ENCODE measurements at places on chromosomes 5 and 9.

DNA sequence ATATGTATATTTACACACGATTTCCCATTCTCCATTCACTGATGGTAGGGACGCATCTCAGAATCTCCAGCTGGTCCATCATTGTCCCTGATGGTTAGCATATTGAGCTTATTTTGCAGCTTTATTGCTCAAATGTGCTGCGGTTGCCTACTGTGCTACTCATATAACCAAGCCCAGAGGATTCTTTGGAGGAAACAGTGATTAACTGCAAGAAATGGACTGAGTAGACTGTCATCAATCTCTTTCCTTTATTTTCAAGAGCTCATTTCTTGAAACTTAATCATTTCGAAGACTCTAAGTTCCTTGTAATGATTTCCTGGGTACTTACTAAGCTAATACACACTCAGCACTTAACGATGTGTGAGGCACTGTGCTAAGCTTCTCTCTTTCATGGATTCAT, 119.0 kb downstream of the MAT2B start:
- no peak for DNase-seq

DNA sequence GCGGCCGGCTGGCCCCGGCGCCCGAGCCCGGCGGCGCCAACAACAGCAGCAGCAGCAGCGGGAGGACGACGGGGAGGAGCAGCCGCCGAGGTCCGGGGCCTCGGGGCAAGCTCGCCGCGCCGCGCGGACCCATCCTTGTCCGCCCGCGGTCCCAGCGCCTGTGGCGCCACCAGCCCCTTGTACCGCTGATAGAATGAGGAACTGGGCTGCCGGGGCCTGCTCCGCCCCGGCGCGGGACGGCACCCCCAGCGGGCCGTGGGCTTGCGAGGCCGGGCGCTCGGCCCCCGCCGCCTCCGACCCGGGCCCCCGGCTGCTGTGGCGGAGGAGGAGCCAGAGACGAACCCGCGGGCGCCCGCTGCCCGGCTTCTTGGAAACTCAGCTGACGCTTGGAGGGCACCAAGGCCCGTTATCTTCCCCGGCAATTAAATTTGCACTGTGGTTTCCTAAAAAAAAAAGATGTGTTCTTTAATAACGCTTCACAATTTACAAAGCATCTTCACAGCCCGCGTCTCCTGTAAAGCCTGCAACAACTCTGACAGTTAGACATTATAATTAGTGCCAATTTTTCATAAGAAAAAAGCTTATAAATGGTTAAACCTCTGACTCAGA, at the start of gene ARSB:
ARSB (minus strand) TSS at position 195 of the 609 bp plus-strand sequence; CDS start at position 133, 62 bp downstream.
- DNase-seq = peak; percentile 25

DNA sequence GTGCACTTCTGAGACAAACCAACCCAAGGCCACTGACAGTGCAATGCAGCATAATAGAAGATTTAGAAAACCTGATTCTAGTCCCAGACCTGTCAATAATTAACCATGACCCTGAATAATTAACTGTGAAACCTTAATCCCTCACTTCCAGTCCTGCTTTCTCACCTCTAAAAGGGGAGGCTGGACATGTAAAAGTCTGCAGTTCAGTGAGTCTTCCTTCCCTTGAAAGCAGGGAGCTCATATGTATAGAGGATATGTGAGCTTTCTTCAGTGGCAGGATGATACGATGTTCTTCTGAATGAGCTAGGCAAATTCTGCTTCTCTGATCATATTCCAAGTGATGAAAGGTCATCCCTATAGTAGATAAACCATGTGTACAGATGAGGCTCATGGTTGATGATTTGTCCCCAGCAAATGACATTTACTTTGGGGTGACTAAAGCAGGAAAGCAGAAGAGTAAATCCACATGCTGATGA, 2.9 kb downstream of the KCNV2 start:
- no peak for DNase-seq

- DNase-seq = no peak
These were observed 4.0 kb downstream of the GADD45G start for GRCh38 chr9:89608641-89609335.

DNA sequence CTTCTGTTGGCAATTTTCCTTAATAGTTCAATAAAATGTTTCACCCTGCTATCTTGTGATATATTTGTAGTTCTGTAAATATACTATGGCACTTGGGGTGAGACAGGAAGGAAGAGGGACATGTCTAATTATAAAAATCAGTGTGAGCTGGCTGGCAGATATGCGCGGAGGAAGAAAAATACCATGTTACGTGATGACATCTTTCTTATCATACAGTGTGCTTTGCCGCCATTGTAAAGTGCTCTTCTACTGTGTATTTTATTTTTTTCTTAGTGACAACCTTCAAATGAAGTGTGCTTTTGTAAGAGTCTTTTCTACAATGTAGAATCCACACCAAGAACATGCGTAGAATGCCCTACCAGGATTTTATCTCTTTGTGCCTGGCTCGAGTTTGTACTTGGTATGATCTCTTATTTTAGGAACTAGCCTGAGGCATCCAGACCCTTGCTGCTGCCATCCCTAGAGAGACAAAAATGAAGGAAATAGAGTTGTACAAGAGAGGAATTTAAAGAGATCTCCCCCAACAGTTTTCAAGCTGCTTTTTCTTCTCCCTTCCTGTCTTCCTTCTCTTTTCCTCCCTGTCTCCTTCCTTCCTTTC, 46.7 kb upstream of the RIOK2 start:
- no peak for DNase-seq

GRCh38 chr5:92424785-92425426, 1041.8 kb upstream of the ARRDC3 start:
- no peak for DNase-seq

DNA sequence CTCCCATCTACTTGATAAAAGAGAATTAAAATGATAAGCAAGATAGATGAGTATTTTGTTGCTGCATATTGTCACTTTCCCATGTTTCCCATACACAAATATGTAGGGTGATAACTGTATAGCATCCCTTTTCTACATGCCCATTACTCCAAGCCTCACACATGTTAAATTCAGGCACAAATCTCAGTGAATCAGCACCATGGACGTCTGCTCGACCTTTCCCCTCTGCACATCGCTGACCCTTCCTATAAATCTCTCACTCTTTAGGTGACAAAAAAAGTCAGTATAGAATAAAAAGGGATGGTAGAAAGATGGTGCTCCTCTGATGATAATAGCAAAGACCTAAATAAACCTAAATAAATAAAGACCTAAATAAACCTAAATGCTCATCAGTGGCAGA, 1097.7 kb upstream of the C9orf72 start:
- DNase-seq = no peak

DNA sequence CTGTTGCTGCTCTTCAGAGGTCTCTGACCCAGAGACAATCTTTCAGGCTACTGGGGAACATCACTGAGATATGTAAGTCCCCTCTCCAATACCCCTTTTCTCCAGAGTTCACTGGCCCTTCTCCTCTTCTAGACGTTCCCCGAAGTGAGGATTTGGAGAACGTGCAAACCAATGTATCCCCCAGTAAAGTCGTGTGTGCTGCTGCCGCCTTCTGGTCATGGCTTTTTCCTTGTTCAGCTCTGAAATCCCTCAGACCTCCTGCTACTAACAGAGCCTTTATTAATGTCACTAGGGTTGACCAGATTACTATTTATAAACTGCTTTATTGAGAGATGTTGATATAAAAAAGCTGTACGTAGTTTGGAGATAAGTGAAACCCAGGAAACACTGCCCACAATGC, 1028.6 kb downstream of the CDH9 start:
- no peak for DNase-seq

DNA sequence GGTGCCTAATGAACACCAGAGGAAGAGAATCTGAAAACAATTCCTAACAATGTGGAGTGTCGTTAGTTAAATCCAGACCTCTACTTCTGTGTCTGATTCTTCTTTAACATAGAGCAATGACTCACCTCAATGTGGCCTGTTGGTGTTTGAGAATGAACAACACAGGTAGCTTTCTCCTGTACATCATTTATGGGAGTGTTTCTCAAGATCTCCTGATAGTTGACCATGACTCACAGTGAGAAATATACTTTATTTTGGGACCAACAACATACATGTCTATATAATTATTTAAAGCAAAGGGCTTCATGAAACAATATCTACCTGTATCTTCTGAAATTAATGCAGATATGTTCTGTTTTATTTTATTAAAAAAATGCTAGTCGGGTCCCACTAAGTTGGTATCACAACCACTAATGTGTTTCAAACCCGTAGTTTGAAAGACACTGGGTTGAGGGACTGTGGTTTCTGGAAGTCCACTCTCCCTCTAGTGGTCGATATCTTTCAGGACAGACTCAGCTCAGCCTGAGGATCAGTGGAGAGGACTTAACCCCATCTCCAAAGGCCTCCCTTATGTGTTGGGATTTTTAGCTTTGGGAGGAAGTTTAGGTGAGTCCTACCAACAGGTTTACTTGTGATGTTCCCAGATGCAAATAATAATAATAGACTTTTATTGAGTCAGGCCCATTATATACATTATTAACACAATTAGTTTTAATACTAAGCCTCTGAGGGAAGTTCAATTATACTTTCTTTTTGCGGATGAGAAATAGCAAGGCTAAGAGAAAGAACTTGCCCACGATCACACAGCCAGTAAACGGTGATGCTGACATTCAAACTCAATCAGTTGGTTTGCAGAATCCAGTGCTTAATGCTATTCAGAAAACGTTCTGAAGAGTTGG, 70.0 kb upstream of the KLF9 start:
- DNase-seq = no peak

GRCh38 chr9:15856591-15856990, 303.7 kb downstream of the CCDC171 start:
- no peak for DNase-seq

DNA sequence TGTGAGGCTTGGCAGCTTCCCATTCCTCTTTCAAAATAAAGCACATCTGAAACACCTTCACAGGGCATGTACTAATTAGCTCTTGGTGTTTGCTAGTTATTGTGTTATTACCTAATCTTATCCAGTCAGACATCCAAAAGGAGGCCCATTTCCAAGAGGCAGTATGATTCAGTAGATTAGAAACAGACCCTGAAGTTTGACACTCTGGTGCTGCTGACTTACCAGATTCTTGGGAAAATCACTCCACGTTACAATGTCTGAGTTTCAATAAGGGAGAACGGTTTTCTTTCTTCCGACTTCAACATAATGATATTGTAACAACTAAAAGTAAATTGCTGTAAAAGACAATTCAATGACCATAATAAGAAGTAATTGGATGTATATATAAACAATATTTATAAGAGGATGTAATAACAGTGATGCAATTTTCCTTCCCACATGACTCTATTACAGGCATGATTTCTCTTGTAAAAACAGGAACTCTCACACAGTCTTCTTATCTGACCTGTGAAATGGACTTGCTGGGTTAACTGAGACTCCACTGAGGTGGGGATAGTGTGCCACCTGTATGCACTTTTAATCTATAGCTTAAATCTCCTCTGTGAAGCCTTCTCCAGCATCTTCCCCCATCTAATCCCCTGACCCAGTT, 181.3 kb upstream of the ELL2 start:
- no peak for DNase-seq

DNA sequence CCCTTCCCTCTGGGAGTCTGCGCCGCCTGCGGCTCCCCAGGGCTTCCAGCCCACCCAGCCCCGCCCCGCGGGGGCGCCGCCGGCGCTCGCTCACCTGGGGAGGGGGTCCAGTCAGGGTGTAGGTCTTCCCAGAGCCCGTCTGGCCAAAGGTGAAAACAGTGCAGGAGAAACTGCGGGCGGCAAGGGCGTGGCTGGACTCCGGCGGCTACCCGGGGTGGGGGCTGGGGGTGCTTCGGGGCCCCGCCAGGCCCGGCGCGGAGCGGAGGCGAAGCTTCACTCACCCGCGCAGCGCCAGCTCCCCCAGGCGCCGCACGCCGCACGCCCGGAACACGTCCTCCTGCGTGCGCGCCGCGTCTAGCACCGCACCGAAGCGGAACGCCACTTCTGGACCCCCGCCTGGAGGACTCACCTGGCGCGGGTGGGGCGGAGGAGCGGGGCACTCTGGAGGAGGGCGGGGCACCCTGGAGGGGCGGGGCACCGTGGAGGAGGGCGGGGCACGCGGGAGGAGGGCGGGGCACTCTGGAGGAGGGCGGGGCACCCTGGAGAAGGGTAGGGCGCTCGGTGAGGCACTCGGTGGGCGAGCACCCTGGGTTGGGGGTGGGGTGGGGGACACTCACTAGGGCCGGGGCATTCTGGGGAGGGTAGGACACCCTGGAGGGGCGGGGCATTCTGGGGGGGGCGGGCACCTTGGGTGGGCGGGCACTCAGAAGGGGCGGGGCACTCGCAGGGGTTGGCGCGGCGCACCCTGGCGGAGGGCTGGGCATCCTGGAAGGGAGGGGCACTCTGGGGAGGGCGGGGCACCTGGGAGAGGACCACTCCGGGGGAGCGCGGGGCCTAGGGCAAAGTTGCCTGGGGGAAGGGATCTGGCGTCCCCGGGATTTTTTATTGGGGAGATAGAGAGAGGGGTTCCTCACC, 814 bp downstream of the KIF12 start:
- DNase-seq = no peak

GRCh38 chr5:81779125-81779915, 28.4 kb upstream of the SSBP2 start:
- DNase-seq = peak; percentile 8

DNA sequence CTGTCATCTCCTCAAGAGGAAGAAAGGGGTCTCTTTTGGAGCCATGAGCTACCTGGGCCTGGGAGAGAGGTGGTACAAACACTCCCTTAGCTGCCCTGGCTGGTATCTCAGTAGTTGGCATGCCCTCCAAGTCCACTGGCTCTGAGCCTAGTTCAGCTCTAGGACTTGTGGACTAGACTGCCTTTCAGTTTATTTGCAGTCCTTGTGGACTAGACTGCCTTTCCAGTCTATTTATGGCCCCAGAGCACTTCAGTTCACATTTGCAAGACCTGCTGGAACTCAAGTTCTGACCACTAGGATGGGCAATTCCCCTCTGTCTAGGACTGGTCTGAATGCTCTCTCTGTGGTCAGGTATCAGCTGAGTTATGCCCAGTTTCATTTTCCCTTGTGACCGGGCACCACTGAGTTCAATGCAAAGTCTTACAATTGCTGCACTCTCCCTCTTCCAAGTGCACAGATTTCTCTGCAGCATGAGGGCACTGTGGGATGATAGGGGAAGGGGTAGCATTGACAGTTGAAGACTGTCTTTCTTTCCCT, 1019.0 kb downstream of the TAF11L14 start:
- no peak for DNase-seq

GRCh38 chr5:52811067-52811749, 23.5 kb downstream of the ITGA1 start:
- no peak for DNase-seq

GRCh38 chr5:151255621-151256286, 2.8 kb downstream of the GM2A start:
- DNase-seq = no peak

GRCh38 chr9:80233906-80234305, 662.1 kb downstream of the TLE4 start:
- no peak for DNase-seq

GRCh38 chr9:117826837-117827236, 122.6 kb downstream of the TLR4 start:
- no peak for DNase-seq

Measured in stimulated activated CD8-positive, alpha-beta memory T cell treated with anti-CD3 and anti-CD28 coated beads, Interleukin-2, amount 100 ng/mL, for 1 hour (primary cell).